ENCODE measurements at places on chromosomes 11 and 22.

DNA sequence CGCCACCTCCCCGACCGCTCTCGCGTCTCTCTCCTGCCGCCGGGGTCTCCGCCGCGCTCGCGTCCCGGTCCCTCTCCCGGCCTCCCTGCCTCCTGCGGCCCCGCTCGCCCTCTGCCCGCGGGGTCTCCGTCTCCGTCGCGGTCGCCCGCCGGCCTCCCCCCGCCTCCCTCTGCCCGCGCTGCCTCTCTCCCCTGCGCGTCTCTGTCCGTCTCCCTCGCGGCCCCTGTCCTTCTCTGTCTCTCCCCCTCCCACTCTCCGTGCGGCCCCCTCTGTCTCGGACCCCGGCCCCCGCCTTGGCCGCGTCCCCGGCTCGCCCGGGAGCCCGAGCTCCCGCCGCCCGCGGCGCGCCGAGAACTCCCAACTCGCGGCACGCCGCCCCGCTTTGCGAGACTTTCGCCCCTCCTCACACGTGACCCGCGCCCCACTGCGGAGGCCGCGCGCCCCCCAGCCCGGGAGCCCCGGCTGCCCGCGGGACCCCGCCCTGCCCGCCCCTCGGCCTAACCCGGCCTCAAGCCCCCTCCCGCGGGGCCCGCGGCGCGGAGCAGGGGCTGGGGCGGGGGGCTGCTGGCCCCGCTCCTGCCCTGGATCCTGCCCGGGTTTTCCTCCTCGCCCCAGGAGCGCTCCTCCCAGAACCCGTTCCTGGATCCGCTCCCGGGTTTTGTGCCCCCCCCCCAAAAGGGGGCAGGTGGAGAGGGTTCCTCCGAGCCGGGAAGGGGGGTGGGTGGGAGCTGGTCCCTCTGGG lies 702 bp upstream of the KCNJ4 start:
- peak; percentile 40 for DNase-seq

- DNase-seq, result no peak
These were observed 668.0 kb downstream of the ETS1 start for GRCh38 chr11:127919206-127920000.

GRCh38 chr22:46792061-46792796 lies 29.8 kb downstream of the TBC1D22A start:
- DNase-seq, result no peak

DNA sequence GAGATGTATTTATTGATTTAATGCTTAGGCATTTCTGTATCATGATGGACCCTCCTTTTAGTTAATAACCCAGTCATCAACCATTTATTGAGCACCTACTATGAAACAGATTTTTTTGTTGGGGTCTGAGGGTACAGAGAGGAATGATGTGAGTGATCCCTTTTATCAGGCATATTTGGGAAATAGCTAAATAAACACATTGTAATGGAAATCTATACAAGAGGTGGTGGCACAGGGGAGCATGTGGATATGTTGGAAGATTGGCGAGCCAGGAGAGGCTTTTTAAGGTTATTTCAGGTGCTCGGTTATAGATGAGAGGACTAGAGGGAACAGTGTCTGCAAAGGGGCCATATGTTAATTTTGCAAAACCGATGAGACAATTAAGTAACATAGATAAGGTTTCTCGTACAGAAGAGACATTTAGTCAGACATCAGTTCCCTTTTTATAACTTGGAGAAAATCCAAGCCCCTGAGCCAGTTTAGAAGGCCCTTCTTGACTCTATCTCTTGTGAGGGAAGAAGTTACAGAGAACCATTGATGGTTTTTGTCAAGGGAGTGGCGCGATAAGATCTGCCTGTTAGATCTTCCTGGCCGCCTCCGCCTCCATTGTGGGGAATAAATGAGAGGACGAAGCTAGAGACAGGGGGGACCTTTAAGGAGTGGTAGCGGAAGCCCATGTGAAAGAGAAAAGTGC lies 2.0 kb downstream of the ATXN10 start:
- DNase-seq, result no peak

- no peak for DNase-seq
These were observed 37.6 kb downstream of the NAT10 start for GRCh38 chr11:34143048-34143447.

- no peak for DNase-seq
These were observed 209.5 kb downstream of the AASDHPPT start for GRCh38 chr11:106286881-106287504.

DNA sequence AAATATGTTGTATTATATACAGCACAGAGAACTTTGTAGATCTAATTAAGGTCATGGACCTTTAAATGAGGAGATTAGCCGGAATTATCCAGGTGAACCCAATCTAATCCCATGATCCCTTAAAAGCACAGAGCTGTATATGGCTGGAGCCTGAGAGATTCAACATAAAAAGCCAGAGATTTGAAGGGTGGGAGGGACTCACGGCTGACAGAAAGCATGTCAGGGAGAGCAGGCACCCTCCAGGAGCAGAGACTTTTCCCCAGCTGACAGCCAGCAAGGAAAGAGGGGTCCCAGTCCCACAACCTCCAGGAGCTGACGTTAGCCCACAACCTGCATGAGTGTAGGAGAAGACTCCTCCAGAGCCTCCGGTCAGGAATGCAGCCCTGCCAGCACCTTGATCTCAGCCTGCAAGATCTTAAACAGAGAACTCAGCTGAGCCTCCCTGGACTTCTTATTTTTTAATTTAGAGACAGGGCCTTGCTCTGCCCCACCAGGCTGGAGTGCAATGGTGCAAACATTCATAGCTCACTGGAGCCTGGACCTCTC lies 20.0 kb upstream of the ADA2 start:
- no peak for DNase-seq

DNA sequence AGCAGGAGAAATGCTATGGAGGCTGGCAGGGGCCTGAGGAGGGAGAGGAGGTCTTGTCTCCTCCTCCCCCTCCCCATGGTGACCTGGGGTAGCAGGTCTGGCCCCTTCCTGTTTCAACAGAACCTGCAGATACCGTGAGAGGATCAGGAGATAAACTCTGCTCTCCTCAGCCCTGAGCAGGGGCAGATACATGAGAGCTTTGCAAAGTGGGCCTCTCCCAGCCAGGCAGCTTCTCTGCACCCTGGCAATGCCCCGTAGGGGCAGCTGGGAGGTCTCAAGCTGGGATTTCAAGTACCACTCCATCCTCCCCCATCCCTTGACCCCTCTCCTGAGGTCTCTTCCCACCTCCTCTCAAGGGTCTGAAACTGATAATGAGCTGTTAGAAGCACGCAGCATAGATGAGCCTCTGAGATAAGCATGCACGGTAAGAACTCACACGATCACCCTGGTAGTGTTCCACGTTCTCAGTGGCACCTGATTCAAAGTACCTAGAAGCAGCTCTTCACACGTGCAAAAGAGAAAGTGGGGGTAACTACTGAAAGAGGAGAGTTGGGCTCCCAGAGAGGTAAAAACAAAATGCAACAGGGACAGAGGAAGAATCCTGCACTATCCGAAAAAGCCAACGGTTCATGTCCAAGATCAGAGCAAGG lies 4.9 kb upstream of the CCDC86 start:
- no peak for DNase-seq

DNA sequence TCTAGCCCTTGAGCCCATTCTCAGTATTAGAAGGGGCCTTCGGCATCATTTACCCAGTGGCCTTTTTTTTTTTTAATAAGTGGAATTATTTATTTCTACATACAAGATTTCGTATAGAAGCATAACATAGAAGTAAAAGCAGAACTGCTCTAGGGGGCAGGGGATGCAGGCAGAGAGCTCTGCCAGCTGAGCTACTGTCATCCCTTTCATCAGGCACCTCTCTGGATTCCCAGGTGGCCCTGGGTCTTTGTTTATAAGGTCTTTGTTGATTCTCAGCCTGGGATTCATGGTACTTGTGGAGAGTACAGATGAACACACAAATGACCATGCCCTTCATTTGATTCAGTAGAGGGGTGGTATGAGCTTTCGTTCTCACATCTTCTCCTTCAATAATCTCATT lies 66.4 kb downstream of the GAB2 start:
- no peak for DNase-seq

DNA sequence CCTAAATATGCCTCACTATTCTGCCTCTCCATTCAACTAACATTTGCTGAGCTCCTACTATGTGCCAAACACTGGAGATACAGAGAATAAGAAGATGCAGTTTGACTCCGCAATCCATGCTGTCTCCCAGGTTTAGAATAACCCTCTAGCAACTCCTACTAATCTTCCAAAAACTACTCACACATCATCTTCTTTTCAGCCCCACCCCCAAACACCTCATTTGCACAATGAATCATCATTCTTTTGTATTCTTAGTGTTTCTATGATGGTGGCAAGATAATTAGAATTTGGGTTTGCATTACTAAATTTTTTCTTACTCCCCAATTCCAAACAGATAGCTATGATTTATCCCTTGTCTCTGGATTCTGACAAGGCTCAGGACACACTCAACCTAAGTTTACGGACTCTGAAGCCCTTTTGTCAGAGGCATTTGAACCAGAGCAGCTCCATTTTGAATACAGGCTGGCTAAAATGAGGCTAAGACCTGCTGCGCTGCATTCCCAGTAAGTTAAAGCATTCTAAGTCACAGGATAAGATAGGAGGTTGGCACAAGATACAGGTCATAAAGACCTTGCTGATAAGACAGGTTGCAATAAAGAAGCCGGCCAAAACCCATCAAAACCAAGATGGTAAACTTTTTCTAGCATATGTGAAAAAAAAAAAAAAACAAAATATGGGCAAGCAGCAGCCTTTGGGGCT lies 1038.9 kb downstream of the DLG2 start:
- DNase-seq, result no peak
